Activated CD8-positive, alpha-beta T cell treated with anti-CD3 and anti-CD28 coated beads for 36 hours (primary cell): ENCODE measurements at places on chromosomes 6 and 20. TPM values are rescaled to one million over a fixed set of nuclear protein-coding genes. Genes with fewer than 3 reads are reported as not detected.

CST5 gene
- total RNA-seq = not detected

RNF217 gene
- 0.07 TPM for total RNA-seq

EYA2 gene
- total RNA-seq = not detected

TENT5A gene
- 1.2 TPM for total RNA-seq

TBXT gene
- not detected for total RNA-seq

DEFB116 gene
- not detected for total RNA-seq

PAX1 gene
- total RNA-seq = not detected

WFDC2 gene
- total RNA-seq = 1.3 TPM

PPP1R16B gene
- total RNA-seq = 81.4 TPM

OR2J1 gene
- total RNA-seq = not detected
